ENCODE measurements at places on chromosomes 13 and 19.

DNA sequence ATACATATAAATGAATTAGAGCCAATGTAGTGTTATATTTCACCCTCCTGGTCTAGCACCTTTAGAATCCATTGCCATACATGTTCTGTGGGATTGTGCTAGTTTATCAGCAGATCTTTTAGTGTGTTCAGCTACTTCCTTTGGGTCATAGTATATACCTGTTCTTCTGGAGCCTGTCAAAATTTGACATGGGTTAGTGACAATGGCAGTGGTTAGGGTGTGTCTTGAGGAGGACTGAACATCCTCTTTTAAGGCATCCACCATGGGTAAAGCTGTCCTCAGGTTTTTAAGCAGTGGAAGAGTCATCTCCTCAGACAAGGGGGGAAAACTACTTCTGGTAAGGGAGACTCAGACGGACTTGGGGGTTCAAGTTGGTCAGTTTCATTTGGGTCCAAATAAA, 29.4 kb downstream of the DNAJC3 start:
- DNase-seq = no peak

DNA sequence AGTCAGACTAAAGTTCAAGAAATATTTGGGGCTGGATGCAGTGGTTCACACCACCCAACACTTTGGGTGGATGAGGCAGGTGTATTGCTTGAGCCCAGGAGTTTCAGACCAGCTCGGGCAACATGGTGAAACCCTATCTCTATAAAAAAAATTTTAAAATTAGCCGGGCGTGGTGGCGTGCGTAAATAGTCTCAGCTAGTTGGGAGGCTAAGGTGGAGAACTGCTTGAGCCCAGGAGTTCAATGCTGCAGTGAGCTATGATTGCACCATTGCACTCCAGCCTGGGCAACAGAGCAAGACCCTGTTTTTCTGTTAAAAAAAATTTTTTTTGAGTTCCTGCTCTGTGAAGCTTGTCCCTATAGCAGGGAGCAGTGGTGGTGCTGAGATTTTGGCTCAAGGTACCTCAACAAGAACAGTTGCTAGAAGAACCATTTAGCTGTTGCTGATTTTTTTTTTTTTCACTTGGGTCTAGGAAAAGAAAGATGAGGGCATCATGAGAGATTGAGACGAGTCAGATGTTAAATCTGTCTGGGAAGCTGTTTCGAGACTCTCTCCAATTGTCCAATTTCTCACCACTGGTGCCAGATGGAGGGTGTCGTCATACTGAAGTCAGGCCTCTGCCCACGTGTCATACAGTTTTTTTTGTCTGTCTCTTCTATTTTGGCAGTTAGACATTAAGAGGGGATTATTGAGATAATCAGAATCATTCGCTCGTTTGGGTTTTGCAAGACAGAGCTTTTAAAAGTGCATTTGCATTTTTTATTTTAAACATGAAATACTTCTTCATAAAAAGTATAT, 3.7 kb downstream of the SLC25A42 start:
- no peak for DNase-seq

DNA sequence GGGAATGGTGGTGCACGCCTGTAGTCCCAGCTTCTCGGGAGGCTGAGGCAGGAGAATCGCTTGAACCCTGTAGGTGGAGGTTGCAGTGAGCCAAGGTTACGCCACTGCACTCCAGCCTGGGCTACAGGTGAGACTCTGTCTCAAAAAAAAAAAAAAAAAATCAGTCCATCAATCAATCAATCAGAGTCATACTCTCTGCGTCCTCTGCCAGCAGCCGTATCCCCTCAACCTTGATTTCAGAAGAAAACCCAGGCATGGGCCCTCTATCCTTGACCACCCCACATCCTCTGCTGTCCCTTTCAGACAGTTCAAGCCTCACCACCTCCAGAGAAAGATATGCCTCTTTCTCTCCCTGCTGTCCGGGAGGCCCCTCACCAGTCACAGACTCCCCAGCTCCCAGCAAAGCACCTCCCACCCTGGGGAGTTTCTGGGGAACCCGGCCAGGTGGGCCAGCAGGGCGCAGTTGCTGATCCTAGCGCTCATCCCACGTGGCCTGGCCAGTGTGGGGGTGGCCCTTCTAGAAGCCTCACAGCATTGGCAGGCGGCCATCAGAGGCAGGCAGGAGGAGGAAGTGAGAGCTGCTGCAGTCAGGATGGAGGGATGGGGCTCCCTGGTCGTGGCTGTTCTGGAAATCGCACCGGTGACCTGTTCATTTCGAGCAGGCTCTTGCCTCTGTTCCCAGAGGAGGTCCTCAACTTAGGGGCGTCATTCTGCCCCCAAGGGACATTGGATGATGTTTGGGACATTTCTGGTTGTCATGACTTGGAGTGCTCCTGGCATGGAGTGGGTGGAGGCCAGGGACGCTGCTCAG, 10.2 kb upstream of the JSRP1 start:
- peak; percentile 75 for DNase-seq

- DNase-seq = no peak
Measured at GRCh38 chr13:70544706-70545105, 436.5 kb upstream of the KLHL1 start.

GRCh38 chr19:9989504-9989903, 20.8 kb downstream of the COL5A3 start:
- no peak for DNase-seq

DNA sequence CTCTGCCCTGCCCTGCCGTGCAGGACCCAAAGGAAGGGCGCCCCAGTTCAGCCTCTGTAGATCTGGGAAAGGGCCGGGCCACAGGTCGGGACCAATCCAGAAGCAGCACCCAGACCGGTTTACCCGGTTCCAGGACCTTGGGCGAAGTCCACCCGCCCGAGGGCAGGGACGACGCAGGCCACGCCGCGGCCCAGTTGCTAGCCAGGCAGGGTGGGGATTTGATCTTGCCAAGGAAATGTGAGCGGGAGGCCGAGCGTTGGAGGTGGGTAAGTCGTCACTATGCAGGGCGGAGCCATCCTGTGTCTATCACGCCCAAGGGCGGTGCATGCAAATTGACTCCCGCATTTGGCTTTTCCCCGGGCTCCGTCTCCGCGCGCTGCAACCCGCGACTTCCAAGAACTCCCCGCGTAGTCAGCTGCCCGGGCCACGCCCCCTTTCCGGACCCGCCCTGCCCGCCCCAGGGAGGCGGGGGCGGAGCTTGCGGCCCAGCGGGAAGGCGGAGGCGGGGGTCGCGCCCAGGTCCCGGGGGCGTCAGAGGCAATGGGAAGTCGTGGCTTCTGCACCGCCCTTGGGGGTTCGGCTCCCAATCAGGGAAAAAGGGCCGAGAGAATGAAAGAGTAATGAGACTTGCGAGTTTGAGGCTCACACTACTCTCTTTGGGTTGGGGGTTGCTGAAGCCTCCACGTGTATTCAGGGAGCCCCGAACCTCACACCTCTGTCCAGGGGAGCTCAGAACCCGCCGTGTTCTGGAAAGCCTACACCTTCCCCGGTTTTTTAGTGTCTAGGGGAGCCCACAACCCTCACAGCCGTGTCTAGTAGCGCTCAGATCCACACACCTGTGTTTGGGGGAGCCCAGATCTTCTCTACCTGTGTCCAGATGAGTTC, 12.8 kb downstream of the IER2 start:
- DNase-seq = peak; percentile 98

DNA sequence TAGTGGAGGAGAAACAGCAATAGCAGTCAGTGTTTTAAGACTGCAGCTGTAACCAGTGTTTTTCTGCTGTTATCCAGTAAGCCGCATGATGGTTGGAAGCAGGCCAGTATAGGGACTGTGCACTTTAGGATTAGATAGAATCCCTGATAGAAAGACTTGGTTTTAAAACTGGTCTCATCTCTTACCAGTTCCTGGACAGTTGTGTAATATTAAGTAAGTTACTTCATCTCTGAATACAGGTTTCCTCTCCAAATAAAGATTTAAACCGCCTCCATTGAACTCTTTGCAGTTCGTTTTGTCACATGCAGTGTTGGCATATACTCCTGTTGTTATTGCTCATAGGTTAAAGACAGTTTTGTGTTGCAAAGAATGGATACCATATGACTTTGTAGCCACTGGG, 25.6 kb downstream of the URI1 start:
- DNase-seq = no peak

GRCh38 chr13:32159137-32159869, 127.7 kb downstream of the FRY start:
- DNase-seq = no peak

Measured in activated CD4-positive, alpha-beta T cell treated with anti-CD3 and anti-CD28 coated beads, Interleukin-2, amount 10 ng/mL, durations not matched to agents 24 days and 14 days (primary cell).